Activated CD8-positive, alpha-beta T cell treated with anti-CD3 and anti-CD28 coated beads, Interleukin-2, amount 10 ng/mL, durations not matched to agents 7 days and 5 days (primary cell): ENCODE measurements at places on chromosomes 12 and 14. TPM values are rescaled to one million over a fixed set of nuclear protein-coding genes. Genes with fewer than 3 reads are reported as not detected.
A peak's percentile ranks its signal among the peaks of the same experiment; 100 is the strongest.

PRICKLE1 gene
- total RNA-seq: 0.05 TPM

NPAS3 gene
- not detected for total RNA-seq

CELA1 gene
- total RNA-seq: not detected

GYS2 gene
- not detected for total RNA-seq

RASSF8 gene
- 1.0 TPM for total RNA-seq

SERPINA9 gene
- total RNA-seq: not detected

DNA sequence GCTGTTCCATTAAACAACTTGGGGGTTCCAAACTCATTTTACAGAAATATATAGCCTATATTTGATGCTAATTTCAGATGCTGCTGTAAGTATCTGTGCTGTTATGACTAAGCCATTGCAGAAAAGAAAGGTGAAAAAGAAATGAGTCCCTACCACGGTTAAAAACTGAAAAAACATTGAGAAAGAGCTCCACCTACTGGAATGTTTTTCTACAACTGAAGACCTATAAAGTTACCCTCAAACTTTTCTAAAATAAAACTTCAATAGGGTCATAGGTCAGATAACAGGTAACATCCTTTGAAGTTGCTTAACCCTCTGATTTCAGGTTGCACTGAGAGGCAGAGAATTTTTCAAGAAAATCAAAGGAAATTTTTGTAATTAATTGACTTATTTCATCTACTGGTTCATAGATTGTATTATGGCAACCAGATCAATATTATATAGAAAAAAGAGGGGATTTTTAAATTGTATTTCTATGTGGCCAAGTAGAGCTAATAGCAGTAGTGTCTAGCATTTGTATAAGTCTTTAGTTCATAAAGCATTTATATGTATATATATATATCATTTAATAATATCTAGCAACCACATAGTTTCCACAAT, 279.9 kb downstream of the RPS29 start:
- no peak overlapping the region for H3K27ac ChIP-seq
- H3K4me1 ChIP-seq: no peaks in the 10 kb centered on the region
- no peaks in the 10 kb centered on the region for H3K36me3 ChIP-seq
- no peaks in the 10 kb centered on the region for H3K27me3 ChIP-seq

GRCh38 chr12:53045696-53046045, 4.2 kb upstream of the TNS2 start:
- H3K27me3 ChIP-seq: peaks cover 6% of the 10 kb centered on the region
- H3K4me1 ChIP-seq: peaks cover 24% of the 10 kb centered on the region
- peaks cover 18% of the 10 kb centered on the region for H3K36me3 ChIP-seq
- peak overlapping the region; percentile 95 for H3K4me3 ChIP-seq
- no peak overlapping the region for H3K27ac ChIP-seq

DNA sequence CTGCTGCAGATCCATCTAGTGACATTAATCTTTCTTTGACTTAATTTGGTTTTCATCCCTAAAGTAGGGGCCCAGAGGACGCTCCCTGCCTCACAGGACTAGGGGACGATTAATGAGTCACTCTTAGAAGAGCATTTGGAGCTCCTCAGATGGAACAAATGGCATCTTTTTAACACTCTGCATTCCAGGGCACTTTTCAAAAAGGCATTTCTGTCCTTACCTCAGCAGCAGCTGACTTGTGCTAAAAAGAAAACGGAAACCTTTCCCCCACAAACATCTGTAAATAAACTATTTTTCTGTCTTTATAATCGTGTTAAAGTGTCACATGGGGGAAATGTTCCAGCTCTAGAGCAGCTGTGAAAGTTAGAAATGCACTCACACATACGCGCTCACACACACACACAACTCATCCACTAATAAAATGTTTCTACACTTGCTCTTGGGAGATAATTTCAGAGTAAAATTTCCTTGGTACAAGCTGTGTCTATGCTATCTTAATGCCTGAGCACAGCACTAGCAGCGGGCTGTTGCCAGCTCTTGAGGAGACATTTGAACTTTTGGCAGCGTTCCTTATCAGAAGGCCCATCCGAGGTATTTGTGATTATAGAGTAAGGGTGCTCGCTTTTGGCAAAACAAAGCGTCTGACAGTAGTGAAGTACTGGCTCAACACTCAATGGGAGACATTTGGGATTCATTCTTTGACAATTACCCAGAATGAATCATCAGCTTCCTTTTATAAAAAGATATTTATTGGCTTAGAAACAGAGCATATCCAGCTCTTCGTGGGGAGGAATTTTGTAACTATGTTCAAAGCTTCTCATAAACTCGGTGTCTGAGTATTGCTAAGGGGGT, 141.3 kb downstream of the PLXNC1 start:
- peaks cover 50% of the 10 kb centered on the region for H3K36me3 ChIP-seq
- peaks cover 3% of the 10 kb centered on the region for H3K4me1 ChIP-seq
- H3K4me3 ChIP-seq: no peak overlapping the region
- DNase-seq: no peak

DNA sequence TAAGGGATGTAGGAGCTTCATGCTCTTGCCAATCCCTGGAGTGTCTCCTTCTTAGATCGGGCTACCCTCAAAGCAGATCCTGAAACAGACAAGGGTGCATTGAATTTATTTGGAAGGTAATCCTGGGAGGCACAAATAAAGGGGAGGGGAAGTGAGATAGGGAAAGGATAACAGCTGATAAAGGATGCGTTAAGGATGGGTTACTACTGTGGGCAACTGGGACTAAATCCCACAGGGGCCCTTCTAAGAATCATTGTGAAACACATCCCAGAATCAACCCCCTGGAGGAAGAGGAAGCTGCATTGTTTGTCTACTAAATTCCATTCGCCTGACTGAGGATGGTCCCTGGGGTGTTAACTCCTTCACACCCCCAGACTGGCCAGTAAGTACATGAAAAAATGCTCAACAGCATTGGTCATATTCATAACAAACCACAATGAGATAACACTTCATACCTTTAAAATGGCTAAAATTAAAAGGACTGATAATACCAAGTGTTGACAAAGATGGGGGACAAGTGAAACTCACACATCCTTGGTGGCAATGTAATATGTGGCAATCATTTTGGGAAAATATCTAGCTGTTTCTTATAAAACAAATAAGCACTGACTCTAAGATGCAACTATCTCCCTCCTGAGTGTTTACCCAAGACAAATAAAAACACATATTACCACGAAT, 37.0 kb upstream of the CMKLR1 start:
- H3K36me3 ChIP-seq: no peaks in the 10 kb centered on the region
- H3K4me3 ChIP-seq: no peak overlapping the region
- no peak overlapping the region for H3K27ac ChIP-seq
- no peak for DNase-seq

DNA sequence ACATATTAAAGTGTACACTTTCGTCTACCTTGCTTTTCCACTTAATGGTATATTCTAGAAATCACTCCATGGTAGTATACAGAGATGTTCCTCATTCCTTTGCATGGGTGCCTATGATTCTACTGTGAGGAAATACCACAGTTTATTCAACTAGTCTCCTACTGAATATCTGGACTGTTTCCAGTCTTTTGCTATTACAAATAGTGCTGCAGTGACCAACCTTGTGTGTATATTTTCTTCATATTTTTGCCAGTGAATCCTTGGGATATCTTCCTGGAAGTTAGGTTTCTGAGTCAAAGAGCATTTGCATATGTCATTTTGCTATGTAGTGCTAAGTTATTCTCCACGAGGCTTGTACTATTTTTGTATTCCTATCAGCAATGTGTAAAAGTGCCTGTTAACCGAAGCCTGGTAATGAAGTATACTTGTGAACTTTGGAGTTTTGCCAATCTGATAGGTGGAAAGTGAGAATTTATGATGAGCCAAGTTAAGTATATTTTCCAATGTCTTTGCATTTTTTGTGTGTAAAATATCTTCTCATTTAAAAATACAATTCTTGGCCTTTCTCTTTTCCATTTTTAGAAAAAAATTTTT, 31.3 kb upstream of the TMEM263 start:
- H3K36me3 ChIP-seq: no peaks in the 10 kb centered on the region
- no peak for DNase-seq
- no peak overlapping the region for H3K4me3 ChIP-seq
- no peak overlapping the region for H3K27ac ChIP-seq
- peaks cover 30% of the 10 kb centered on the region for H3K27me3 ChIP-seq

DNA sequence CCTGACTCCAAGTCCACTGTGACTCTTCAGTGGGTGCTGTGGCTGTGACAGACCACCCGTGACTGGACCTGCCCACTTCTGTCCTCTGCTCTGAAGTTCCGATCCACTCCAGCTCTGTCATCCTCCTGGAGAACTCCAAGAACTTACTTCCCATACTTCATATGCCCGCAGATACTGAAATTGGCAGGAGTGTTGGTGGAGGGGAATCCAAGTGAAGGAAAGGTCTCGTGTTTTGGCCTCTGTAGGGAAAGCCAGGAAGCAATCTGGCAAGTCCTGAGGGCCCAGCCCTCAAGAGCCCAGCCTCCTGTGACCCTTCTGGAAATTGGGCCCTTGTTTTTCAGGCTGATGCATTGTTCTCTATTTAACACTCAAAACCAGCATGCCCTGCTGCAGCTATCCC, 22.4 kb upstream of the FKBP4 start:
- no peaks in the 10 kb centered on the region for H3K4me1 ChIP-seq
- no peaks in the 10 kb centered on the region for H3K27me3 ChIP-seq
- DNase-seq: no peak

GRCh38 chr12:120700886-120701285, 9.4 kb upstream of the UNC119B start:
- no peaks in the 10 kb centered on the region for H3K4me1 ChIP-seq
- H3K27ac ChIP-seq: peak overlapping the region; percentile 13
- no peaks in the 10 kb centered on the region for H3K27me3 ChIP-seq

DNA sequence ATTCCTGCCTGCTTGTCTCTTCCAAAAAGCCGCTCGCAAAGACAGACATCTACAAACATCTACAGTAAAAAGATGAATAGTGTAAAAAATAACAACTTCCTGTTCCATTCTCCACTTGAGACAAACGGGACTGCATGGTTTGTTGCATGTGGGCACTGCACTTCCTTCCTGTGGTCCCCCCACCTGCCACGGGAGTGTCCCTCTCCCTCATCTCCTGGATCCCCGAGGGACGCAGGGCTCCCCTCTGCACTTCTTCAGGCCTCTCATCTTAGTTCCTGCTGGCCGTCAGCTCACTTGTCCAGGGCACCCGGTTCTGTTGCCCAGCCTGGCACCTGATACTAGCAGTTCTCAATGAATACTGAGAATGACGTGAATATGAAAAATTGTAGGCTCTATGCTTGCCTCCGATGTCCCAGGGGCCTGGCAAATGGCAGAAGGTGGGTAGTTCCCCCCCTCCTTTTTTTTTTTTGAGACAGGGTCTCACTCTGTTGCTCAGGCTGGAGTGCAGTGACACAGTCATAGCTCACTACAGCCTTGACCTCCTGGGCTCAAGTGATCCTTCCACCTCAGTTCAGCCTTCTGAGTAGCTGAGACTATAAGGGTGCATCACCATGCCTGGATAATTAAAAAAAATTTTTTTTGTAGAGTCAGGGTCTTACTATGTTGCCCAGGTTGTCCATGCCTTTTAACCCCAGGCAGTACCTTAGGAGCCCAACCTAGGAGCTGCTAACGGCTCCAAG, 3.5 kb upstream of the KLC1 start:
- peak overlapping the region; percentile 44 for H3K4me3 ChIP-seq
- H3K36me3 ChIP-seq: peaks cover under 1% of the 10 kb centered on the region
- H3K27me3 ChIP-seq: peaks cover 3% of the 10 kb centered on the region
- peak overlapping the region; percentile 73 for H3K27ac ChIP-seq

DNA sequence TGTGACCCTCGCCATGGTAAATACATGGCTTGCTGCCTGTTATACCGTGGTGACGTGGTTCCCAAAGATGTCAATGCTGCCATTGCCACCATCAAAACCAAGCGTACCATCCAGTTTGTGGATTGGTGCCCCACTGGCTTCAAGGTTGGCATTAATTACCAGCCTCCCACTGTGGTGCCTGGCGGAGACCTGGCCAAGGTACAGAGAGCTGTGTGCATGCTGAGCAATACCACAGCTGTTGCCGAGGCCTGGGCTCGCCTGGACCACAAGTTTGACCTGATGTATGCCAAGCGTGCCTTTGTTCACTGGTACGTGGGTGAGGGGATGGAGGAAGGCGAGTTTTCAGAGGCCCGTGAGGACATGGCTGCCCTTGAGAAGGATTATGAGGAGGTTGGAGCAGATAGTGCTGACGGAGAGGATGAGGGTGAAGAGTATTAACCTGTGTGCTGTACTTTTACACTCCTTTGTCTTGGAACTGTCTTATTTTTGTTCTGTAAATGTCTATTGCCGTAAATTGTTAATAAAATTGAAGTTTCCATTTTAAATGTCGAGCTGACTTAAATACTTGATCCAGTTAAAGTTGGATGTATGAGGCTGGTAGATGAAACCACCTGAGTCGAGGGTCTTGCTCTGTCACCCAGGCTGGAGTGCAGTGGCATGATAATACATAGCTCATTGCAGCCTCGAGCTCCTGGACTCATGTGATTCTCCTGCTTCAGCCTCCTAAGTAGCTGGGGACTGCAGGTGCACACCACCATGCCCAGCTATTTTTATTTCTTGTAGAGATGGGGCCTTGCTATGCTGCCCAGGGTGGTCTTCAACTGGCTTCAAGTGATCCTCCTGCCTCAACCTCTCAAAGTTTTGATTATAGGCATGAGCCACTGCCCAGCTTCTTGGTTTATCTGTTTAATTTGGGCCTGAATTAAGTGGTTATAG, 8.2 kb downstream of the TUBA1C start:
- no peak for DNase-seq
- no peaks in the 10 kb centered on the region for H3K27me3 ChIP-seq
- H3K36me3 ChIP-seq: peaks cover 48% of the 10 kb centered on the region

DNA sequence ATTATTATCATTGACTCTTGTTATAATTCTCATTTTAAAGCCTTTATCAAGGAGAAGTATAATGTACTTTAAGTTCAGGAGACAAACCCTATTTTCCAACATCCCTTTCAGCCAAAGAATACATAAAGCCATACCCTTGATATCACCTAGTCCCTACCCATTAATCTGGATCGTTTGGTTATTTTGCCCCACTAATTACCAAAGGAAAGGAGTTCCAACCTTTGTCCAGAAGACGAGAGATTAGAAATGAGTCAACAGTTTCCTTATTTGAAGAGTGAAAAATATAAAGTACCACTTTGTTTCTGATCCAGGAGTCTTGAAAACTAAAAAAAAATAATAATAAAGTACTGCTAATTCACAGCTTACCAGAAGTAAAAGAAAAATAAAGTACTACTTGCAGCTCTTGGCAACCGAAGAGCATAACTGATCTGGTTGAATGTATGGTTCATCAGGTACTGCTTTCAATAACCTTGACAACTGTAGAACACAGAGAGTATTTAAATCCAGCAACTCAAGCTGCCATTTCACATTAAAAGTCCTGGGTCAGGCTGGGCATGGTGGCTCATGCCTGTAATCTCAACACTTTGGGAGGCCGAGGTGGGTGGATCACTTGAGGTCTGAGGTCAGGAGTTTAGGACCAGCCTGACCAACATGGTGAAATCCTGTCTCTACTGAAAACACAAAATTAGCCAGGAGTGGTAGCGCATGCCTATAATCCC, 33.7 kb downstream of the LIMA1 start:
- H3K27me3 ChIP-seq: no peaks in the 10 kb centered on the region
- peaks cover 24% of the 10 kb centered on the region for H3K4me1 ChIP-seq
- no peak for DNase-seq
- H3K36me3 ChIP-seq: peaks cover 2% of the 10 kb centered on the region
- H3K4me3 ChIP-seq: no peak overlapping the region
